ENCODE measurements at places on chromosomes 12 and 14. TPM values are rescaled to one million over a fixed set of nuclear protein-coding genes. Genes with fewer than 3 reads are reported as not detected.

The KCNH3 gene
- 2.4 TPM for polyA plus RNA-seq

DNA sequence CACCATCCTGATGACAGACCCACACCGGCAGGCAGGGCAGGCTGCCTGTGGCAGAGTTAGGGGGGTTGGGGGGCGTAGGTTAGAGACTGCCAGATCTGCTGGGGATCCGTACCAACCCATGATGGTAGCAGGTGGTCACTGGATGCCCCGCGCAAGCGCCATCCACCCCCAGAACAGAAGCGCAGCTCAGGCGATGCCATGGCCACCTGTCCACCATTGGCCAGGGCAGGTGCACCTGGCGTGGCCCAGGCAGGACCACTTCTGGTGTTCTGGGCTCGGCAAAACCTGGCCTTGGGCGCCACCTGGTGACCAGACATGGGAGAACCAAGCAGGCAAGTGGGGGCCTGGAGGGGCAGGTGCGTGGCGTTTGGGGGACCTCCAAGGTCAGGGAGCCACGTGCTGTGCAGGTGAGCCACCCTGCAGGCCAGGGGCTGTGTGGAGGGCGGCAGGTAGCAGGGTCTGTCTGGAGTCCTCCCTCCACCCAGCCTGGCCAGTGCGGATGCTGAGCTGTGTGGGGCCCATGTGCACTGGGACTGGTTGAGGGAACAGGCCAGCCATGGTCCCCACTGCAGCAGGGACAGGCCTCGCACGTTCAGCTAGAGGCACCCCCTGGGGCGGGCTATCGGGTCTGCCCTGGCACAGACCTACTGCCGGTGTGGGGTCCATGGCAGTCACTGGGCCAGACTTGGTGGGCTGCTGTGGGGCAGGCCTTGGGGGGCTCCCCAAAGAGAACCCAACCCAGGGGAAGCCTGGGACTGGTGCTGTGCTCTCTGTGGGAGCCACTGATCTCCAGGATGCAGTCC lies 15.6 kb downstream of the BAG5 start:
- no peak for DNase-seq

DNA sequence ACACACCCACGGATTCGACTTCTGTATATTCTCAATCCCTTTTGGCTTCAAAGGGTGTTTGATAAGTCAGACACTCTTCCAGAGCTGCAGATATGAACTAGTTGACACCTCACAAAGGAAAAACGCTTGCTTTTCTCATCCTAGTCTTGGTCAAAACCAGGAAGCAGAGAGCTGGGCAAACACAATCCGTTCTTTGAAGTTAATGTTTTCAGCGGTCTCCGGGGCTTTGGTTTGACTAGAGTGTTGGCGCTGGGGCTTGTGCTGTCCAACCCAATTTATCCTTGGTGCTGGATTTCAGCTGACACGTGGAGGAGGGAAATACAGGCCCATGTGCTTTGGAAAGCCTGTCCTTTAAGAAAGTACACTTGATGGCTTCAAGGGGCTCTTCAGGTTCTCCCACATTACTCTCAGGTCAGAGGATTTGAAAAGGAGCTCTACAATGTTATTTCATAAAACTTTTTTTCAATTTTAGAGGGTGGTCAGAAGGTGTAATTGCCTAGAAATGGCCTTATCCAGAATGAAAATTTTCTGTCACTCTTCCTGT lies 985.8 kb downstream of the VRK1 start:
- DNase-seq: no peak

DNA sequence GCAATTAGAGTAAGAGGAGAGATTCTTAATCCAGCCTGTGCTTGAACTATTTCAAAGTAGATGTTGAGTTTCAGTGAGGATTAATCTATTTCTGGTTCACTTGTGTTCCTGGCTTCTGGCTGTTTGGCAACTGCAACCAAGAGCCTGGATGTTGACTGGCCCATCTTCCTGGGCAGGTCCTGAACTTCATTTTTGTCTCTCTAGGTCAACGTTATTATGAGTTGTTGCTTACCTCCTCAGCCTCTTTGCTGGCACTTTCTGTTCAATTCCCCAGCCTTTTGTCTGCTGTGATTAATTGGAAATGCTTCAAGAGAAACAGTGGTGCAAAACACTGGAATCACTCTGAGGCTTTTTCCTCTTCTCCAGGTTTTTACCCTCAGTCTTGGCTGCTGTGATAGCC lies 56.8 kb downstream of the TMEM132D start:
- DNase-seq: no peak

DNA sequence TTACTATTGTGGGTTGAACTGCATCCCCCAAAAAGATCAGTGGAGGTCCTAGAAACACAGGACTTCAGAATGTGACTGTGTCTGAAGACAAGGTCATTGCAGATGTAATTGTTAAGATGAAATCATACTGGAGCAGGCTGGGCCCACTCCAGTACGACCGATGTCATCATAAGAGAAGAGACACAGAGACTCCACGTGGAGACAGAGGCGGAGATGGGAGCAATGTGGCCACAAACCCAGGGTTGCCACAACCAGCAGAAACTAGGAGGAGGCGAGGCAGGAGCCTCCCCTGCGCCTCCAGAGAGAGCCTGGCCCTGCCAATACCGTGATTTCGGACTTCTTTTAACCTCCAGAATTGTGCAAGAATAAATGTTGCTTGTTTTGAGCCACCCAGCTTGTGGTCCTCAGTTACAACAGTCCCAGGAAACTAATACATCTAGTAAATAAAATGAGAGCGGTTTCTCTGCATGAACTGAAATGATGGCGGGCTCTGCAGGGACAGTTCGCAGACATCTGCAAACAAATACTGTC lies 25.7 kb upstream of the FZD10 start:
- DNase-seq: no peak

GRCh38 chr12:7099290-7099996 lies 7.2 kb upstream of the C1R start:
- DNase-seq: no peak

The DHRS2 gene
- polyA plus RNA-seq: 2.0 TPM

DNA sequence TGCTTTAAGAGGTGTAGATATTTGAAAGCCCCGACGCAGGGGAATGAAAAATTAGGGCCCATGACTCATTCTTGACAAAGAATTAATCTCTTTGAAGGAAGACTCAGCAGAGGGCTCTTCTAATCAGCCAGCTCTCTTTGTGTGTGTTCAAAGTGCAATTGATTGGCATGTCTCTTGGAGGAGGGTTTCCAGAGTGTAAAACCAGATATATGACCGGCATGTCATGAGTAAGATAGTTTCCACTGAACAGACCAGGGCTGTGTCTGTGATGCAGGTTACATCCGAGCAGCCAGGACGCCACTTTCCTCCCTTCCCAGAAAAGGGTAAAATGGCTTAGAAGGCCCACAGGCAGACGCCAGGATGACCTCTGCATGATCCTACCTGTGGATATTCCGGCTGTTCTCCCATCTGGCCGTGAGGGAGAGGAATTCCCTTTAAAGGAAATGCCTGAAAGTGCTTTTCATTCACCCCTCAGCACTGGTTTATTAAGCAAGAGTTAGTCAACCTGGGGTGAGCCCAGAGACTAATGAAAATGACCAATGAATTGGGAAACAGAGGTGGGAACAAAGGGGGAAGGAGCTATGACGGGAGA lies 7.2 kb upstream of the KRT75 start:
- no peak for DNase-seq
